ENCODE measurements at places on chromosomes 6 and 20.

DNA sequence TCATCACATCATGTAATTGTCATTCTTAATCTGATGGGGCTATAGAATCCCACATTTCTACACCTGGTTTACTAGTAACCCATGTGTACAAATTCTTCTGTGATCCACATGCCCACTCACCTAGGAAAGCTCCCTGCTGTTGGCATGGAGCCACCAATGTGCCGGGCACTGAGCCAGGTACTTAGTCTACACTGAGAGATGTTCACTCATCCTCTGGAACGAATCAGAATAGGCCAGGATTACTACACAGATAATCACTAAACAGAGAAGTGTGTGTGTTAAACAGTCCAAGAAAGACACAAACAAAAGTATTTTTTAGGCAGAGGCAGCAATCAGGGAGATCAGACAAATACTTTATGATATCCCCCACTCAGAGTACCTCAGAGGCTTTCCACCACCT, 193.2 kb upstream of the VGLL2 start:
- DNase-seq: no peak

GRCh38 chr6:124659427-124659826, 302.8 kb upstream of the RNF217 start:
- DNase-seq: no peak

DNA sequence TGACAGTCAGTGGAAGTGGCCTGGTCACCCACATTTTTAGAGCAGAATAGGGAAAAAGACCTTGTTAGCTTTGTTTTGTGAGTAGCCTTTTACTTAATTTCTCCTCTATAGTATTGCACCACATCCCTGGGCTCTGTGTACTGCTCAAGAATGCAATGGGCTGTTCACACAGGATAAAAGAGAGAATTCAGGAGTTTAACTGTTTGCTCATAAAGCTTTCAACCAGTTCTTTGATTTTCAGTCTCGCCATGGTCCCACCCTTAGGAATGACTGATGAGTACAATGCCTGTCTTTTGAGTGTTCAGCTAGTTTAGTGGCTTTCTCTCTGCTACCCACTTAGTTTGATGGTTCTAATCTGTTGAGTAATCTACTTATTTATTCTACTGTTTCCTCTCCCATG, 129.7 kb downstream of the PLG start:
- DNase-seq: no peak

GRCh38 chr6:116265041-116265829, 11.4 kb upstream of the TSPYL4 start:
- DNase-seq: no peak

- no peak for DNase-seq
Measured at GRCh38 chr6:65637289-65638046, 69.6 kb downstream of the EYS start.

- DNase-seq: no peak
Measured at GRCh38 chr6:73803562-73804241, 107.7 kb downstream of the CD109 start.

DNA sequence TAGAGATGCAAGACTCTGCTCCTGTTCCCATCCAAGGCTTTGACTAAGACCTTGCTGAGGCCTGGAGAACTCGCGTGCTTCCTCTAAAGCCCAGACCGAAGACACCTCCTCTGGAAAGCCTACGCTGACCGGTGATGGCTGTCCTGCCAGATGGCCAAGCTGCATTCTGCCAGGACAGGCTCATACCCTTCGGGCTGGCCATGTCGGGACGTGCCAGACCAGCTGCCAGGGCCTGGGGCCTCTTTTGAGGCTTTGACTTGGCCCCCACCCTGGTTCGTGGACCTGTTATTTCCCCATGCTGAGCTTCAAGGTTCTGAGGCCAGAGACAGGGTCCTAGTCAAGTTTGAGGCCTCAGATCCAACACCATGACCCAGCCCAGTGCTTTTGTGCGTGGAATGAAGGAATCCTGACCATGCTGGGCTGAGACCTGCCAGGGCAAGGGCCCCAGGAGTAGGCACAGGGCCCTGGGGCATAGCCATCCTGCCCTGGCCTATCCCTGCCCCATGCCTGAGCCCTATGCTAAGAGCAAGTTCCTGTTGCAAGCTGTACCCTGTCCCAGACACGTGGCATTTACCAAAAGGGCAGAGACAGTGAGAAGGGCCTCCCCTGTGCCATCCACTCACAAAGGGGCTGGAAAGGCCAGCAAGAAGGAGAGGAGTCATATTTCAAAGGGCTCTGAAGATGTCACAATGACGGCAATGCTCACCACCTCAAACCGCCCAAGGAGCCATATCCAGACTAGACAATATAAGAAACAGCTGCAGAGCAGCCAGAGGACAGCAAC, 42.8 kb downstream of the MRPL14 start:
- no peak for DNase-seq

All from stimulated activated CD4-positive, alpha-beta T cell treated with anti-CD3 and anti-CD28 coated beads, Interleukin-12 subunit alpha, Interleukin-12 subunit beta, amount 100 ng/mL, for 24 hours (primary cell).